Motor neuron (in vitro differentiated cells): ENCODE measurements at places on chromosomes 4 and X. TPM values are rescaled to one million over a fixed set of nuclear protein-coding genes. Genes with fewer than 3 reads are reported as not detected.
A peak's percentile ranks its signal among the peaks of the same experiment; 100 is the strongest.

Gene CXCL13
- 1.1 TPM in 1 of 2 replicates, not detected in the other for total RNA-seq

Gene ADGRG4
- 0.11 and 0.17 TPM in 2 replicates for total RNA-seq

Gene IL13RA2
- 0.52 and 0.87 TPM in 2 replicates for total RNA-seq

Gene AFP
- total RNA-seq: not detected in 2 replicates

Gene CNGA1
- total RNA-seq: 0.38 and 0.41 TPM in 2 replicates

DNA sequence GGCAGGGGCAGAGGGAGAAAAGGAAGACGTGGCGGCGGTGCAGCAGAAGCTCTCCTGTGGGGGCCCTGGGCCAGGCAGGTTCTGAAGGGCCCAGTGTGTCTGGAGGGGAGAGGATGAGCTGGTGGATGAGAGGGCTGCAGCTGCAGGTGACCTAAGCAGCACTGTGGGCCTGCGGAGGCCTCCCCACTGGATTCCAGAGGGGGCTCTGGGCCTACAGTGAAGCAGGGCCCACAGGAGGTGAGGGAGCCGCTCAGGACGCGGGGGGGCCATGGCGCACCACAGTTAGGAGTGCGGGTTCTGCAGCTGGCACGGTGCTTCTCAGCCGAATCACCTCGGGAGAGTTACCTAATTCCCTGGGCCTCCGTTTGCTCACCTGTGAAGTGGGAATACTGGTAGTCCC, 10.5 kb downstream of the ABLIM2 start:
- ATAC-seq: no peak

DNA sequence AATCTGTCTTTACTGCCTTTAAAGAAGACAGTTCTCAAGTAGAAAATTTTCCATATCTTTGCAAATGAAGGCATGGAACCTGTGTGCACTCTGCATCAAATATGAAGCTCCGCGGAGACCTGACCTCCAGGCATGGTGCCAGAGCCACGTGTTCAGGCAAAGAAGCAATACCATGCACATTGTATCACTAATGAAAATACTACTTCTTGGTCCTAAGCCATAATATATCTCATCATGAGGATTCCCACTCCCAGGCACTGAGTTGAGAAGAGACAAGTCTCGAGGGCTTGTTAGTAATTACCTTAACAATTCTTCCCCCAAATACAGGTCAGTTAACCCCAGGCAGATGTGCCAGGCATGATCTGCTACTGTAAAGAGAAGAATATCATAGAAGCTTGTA, 56.7 kb downstream of the PCDH19 start:
- no peak for ATAC-seq

DNA sequence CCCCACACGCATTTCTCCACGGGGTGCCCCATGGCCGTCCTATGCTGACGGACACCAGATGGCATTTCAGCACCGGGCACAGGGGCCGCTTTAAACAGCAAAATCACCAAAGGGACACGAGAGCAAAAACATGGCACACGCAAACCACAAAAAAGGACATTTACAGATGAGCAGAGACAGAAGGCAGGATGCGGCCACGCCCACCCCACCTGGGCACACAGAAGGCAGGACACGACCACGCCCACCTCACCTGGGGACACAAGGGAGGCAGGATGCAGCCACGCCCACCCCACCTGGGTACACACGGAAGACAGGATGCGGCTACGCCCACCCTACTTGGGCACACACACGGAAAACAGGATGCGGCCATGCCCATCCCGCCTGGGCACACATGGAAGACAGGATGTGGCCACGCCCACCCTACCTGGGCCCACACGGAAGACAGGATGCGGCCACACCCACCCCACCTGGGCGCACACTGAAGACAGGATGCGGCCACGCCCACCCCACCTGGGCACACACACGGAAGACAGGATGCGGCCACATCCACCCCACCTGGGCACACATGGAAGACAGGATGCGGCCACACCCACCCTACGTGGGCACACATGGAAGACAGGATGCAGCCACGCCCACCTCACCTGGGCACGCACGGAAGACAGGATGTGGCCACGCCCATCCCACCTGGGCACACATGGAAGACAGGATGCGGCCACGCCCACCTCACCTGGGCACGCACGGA, 69.1 kb downstream of the FAM53A start:
- ATAC-seq: no peak

DNA sequence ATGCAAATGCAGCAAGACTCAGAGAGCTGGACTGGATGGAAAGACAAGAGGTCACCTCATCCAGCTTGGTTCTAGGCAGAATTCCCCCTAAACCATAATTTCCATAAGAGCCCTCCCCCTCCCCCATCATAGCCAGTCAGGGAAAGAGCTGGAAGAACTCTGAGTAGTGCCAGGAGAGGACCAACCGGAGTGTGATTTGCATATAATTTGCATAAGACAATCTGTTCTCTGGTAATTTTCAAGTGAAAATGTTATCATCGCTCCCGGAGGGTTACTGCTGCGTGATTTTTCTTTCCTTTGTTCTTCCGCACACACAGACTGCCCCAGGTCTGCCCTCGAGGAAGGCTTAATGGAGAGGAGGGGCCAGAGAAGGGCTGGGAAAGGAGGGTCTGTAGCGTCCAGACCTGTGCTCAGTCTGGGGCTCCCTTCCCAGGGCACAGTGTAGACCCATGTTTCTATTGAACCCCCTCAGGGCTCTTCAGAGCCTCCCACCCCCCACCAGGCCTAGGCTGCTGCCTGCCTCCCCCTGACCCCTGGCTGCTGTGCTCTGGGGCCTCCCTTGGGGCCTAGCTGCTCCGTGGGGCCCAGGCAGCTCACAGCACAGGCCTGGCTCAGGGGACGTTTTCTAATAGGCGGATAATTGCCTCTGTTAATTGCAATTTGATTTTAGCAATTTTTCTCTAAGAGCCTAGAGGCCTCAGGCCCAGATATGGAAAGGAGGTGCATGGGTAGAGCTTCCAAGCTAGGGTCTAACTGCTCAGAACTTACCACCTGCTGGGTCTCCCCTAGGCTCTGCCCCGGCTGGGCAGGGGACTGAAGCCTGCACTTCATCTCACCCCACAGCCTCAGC, 90.4 kb upstream of the PJA1 start:
- peak; percentile 17 for ATAC-seq

DNA sequence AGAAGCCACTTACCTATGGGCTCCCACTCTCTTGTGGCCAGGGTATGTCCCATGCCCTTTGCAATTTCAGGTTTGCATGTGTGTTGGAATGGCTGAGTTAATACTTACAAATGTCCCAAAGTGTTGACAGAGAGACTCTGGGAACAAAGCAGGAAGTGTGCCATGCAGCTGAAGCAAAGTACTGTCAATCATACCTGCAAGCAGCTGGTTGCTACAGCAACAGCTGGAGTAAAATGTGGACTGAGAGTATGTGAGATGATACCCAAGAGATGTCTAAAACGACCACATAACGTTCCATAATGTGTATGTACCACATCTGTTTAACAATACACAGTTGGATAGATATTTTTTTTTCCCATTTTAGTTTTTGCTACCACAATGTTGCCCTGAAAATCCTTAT, 82.8 kb upstream of the CAMK2D start:
- no peak for ATAC-seq

GRCh38 chr4:182880387-182881356, 36.5 kb downstream of the DCTD start:
- ATAC-seq: peak; percentile 45

DNA sequence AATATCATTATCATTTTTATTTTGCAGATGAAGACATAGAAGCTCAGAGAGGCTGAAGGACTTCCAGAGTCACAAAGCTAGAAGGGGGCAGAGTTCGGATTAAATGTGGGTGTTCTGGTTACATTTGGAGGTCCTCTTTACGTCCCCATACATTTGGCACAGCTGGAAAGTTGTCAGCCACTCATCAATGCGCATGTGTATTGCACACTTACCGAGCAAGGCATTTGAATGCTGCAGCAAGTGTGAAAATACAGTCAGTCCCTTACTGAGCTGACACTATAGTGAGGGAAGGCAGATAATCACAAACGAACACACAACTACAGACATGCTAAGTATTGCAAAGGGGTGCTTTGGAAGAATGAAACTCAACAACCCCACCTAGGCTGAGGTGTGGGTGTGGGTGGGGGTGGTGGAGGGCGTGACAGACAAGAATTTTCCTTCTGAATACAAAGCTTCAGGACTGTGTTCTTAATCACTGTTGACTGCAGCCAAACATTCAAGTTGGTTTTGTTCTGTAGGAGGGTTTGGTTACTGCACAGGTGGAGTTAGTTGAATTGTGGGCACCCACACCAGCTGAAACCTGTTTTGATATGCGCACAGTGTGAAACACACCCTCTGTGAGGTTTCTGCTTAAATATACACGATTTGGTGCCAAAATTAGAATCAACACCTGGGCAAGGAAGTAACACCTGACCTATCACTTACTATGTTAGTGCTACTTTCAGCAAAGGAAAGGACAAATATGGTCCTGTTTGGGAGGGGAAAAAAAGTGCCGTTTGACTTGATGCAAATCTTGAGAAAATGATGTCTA, 72.4 kb downstream of the COQ2 start:
- no peak for ATAC-seq

- no peak for ATAC-seq
These were observed 2.0 kb downstream of the SETD7 start for GRCh38 chr4:139553751-139554641.

DNA sequence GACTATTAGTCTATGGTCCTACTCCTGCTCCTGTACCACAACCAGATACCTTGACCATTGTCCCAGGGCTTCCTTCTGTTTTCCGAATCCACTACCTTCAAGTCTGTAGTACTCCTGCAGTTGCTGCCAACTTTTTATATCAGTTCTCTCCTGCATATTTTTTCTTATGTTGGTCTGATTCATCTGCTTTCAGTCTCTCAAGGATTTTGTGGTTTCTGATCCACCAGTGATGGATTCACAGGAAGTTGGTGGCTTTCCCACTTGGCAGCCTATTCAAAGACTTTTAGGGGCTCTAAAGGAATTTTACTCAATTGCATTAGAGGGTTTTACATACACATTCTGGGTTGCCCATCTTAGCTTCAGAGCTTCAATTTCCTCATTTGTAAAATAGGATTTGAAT, 23.6 kb downstream of the KIF4A start:
- no peak for ATAC-seq

DNA sequence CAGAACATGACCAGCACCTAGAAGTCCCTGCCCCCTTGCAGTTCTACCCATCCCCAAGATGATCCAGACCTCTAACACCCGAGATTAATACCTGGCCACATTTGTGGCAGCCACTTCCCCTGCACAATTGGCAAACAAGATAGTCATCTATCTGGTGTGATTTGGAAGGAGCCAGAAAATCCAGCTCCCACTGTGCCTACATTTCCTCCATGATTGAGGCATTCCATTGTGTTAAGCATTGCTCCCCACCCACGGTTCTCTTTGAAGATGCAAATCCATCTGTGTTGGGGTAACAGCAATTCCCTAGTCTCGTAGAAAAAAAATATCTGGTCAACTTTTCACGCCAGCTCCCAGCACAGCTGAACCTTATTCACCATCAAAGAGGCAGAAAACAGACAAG, 405.0 kb downstream of the BCOR start:
- ATAC-seq: no peak

DNA sequence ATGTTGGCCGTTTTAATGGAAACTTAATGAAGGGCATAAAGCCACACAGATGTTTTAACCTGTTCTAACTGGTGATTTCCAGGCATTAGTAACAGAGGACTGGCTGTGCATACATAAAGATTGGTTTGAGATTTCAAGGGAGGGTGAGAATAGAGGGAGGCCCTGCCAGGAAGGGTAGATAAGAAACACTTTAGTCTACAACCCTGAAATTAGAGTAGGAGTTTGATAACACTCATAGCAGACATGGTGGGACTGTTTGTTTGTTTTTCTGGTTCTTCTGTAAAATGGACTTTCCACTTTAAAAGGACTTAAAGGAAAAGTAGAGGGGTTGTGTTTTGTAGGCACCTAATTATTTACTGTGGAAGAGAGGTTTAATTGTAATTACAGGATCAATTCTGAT, 16.2 kb downstream of the SLC4A4 start:
- ATAC-seq: no peak

GRCh38 chrX:37685381-37686359, at the start of gene XK:
Gene XK, plus strand, starts transcription at chrX:37685791. Its CDS starts 171 bp downstream, at chrX:37685962.
- ATAC-seq: peak; percentile 96

- ATAC-seq: no peak
These were observed 3.9 kb downstream of the UBA1 start for GRCh38 chrX:47197526-47197925.

DNA sequence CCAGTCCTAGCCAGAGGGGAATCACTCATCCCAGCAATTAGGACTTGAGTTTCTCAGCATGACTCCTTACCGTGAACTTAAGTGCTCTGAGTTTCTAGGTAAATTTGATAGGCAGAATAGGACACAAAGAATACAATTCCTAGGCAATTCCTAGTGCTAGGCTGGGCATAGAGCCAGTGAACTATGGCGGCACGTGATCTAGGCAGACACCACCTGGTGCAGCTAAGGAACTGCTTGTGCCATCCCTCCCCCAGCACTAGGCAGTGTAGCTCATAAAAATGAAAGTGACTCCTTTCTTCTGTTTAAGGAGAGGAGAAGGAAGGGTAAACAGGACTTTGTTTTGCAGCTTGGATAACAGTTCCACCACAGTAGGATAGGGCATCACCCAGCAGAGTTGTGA, 736.3 kb upstream of the PCDH7 start:
- ATAC-seq: no peak

DNA sequence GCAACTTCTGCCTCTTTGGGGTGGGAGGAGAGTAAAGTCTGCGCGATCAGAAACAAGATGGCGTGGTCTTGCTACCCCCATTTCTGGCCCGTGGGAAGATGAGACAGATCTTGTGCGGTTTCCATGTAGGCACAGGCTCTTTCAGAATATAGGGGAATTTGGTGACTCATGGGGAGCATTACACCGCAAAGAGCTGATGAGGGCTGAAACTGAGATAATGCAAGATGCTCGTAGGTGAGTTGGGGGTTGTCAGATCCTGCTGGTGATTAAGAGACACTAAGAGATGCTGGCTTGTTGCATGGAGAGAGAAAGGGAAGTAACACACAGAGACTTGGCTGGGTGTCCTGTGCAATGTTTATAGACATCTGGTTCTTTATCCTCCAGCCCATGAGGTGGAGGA, 1.5 kb downstream of the EVC start:
- ATAC-seq: no peak
